HAP-1 (cell line): ENCODE measurements at places on chromosomes 12 and 14.
A peak's percentile ranks its signal among the peaks of the same experiment; 100 is the strongest.

DNA sequence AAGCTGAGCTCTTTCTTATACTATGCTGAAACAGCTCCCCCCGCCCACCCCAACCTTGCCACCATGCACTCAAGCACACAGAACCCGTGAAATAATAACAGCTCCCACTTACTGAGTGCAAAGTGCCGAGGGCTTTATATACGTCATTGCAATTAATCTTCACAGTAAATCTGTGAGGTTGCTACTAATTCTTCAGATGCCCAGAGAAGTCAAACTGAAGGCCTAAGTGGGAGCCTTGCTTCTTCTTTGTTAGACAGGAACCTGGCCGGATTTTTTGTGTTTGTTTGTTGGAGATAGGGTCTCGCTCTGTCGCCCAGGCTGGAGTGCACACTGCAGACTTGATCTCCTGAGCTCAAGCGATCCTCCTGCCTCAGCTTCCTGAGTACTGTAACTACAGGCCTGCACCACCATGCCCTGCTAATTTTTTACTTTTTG lies 34.0 kb downstream of the VCPKMT start:
- DNase-seq: no peak

- DNase-seq: no peak
Observed at GRCh38 chr14:73924337-73924736, 25.6 kb downstream of the FAM161B start.

- no peak for DNase-seq
Observed at GRCh38 chr12:62530596-62530995, 64.0 kb downstream of the MON2 start.

GRCh38 chr14:86707071-86707470 lies 1177.1 kb downstream of the FLRT2 start:
- no peak for DNase-seq

- peak; percentile 58 for DNase-seq
Observed at GRCh38 chr12:94725375-94726168, 75.2 kb upstream of the TMCC3 start.

GRCh38 chr14:32350020-32350419 lies 20.9 kb downstream of the AKAP6 start:
- no peak for DNase-seq

DNA sequence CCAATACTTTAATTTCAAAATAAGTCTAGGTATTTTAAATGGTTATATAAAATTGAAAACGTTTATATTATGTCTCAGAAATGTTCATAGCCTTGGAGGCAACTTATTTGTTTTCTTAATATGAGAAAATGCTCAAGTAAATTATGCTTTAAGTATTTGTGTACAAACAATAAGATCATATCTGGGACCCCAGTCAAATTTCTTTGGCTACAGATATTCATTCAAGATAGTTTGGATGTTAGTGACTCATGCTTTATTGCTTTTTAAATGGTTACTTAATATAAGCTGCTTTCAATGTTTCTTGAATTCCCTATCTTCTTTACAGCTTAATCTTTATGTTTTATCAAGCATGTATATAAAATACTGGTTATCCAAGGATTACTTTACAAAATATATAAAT lies 291.3 kb downstream of the KCNC2 start:
- no peak for DNase-seq

- peak; percentile 35 for DNase-seq
Observed at GRCh38 chr12:14167005-14167628, 185.7 kb upstream of the GRIN2B start.

DNA sequence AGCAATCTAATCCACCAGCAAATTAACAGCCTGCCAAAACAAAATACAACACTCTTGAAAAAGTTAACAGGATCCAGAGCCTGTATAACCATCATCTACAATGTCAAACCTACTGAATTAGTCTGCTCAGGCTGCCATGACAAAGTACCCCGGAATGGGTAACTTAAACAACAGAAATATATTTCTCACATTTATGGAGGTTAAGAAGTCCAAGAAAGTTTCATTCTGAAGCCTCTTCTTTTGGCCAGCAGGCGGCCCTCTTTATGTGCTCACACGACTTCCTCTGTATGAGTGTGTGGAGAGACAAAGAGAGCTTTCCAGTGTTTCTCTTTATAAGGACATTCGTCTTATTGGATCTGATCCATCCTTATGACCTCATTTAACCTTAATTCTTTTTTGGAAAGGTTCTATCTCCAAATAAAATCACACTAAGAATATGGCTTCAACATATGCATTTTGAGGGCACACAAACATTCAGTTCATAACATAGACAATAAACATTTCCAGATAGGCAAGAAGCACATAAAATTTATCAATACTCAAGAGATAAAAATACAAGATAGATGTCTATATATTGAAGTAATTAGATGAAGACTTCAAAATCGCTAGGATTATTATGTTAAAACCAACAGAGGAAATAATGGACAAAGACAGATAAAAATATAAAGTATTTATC lies 5.9 kb upstream of the RERG start:
- DNase-seq: peak; percentile 42

DNA sequence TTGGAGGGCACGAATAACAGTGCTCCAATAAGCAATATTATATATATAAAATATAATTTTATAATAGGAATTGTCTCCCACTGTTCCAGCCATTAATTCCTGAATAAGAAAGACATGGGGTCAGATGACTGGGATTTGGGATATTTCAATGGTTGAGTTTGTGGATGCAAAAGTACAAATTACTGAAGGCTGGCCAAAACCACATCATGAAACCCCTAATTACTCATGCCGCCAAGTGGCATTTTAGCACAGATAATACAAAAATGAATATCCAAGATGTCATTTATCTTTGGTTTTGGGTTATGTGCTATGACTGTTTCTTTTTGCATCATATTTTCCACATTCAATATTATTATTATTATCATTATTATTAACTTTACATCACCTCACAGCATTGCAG lies 261.4 kb upstream of the TBX3 start:
- DNase-seq: no peak

DNA sequence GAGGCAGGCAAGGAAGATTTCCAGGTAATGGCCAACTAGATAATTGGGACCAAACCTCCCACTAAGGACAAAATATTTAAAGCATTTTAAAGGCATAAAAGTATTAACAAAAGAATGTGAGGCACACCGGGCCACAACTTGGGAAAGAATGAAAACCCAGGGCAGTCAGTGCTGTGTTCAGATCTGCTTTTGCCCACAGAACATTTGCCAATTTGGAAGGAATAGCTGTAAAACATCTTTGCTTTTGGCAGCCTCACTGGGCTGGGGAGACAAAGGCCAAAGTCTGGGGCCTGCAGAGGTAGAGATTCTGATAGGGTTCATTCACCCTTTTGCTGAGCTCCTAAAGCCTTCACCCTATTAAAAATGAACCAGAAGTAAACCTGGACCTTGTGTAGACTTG lies 82.3 kb downstream of the SYNE3 start:
- DNase-seq: no peak

DNA sequence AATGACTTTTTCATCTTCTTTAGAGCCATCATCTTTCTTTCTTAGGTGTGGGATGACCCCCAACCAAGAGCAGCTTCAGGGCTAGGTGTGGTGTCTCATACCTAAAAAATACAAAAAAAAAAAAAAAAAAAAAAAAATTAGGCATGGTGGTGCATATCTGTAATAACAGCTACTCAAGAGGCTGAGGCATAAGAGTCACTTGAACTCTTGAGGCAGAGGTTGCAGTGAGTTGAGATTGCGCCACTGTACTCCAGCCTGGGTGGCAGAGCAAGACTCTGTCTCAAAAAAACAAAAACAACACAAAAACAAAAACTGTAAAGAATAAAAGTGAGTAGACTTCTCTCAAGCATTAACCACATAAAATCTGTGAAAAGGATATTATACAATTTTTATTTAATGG lies 8.0 kb upstream of the ATF7IP start:
- no peak for DNase-seq

GRCh38 chr14:28242895-28243294 lies 523.7 kb upstream of the FOXG1 start:
- DNase-seq: no peak

DNA sequence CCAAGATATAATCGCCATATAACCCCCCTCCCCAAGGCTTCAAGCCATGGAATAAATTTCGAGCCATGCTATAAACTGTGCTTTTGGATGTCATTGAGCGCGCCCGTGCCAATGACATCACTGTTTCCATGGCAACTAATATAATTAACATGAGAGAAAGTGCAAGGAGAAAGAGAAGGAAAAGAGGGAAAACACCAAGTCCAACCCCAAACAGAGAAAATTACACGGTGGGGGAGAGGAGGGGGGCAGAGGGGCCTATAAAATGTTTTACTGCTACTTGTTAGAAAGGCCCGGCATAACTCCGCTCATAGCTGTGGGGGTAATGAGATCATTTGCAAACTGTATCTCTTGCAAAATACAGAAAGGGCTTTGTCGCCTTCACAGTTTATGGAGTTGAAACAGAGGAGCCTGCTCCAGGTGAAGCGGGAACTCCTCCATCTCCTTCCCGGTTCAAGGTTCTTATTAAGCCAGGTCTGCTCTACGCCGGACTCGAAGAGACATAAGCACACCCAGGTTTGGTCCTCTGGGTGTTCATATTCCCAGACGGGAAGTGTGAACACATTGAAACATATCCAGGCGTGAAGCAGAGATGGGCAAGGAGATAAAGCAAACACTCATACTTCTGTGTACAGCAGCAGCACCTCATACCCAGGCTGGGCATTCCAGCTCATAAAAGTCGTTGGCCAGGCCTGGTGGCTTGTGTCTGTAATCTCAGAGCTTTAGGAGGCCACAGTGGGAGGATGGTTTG lies 99.1 kb upstream of the MAP1LC3B2 start:
- DNase-seq: no peak

DNA sequence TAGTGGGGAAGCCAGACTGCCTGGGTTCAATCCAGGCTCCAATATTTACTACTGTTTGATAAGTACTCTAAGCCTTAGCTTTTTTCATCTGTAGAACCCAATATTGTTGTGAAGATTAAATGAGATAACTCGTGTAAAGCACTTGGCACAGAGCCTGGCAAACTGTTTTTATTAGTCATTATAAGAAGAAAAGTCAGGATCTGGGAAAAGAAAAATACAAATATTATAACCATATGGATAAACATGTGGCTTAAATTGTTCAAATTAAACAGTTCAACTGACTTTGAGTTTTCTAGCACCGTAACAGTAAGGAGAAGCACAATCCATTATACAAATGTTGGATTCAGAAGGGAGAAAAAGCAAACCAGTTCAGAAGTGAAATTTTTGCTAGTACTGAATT lies 22.0 kb upstream of the CDK17 start:
- no peak for DNase-seq

GRCh38 chr12:32589165-32589865 lies 89.8 kb upstream of the DNM1L start:
- DNase-seq: no peak

DNA sequence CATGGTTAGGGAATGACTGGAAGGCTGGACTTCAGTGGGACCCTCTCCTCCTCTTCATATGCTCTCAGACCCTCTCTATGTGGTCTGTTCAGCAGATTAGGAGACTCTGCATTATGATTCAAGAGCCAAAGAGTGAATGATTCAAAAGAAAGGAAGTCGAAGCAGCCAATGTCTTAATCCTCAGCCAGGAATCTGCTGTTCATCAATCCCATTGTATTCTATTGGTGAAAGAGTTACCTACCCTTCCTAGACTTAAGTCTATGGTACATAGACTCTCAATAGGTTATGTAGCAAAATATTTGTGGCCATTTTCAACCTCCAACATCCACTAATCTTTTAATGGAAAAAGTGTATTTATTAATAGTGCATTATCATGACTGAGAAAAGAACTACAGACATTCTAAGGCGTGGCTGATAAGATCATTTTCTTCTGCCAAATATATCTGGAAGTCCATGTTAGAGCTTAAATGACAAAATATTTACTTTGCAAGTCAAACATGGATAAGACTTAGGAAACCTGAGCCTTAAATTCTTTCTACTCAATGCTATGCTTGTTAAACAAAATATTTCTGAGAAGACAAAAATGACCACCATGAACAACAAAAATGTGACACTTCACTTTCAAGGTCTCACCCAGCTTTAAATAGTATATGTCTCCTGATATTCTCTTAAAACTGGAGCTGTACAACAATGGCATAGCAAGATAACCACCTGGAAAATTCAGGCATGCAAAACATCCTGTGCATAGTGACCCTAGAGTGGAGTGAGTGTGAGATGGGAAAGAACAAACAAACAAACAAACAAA lies 1100.6 kb downstream of the GALC start:
- DNase-seq: no peak

DNA sequence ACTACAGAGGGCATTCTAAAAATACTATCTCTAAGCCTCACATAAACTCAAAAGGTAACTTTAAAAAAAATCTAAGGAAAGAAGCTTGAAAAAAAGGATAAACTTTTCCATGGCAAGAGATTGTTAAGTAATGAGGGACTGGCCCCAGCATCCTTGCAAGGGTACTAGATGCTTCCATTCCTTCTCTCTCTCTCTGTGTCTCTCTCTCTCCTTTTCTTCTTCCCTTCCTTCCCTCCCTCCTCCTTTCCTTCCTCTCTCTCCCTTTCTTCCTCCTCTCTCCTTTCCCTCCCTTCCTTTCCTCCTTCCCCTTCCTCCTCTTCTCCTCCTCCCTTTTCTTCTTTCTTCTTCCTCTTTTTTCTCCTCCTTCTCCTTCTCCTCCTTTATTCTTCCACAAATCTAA lies 23.8 kb downstream of the CNTN1 start:
- DNase-seq: no peak

- DNase-seq: no peak
Observed at GRCh38 chr12:16573398-16574077, 32.4 kb downstream of the LMO3 start.

DNA sequence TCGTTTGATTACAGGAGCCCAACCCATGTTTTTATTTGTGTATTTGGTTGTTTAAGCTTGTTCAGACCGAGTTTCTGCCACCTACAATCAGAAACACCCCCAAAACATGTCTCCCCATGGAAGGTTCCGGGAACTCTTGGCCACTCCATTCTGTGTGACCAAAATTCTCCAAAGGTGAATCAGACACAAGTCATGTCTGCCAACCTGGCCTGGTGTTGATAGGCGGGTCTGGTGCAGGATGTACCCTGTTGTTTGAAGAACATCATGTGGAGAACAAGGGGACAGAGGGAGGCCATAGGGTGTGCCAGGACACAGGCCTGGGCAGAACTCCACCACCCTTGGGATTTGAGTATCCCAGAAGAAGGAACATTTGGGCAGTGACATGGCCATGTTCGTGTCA lies 147.1 kb upstream of the MYL2 start:
- DNase-seq: no peak

DNA sequence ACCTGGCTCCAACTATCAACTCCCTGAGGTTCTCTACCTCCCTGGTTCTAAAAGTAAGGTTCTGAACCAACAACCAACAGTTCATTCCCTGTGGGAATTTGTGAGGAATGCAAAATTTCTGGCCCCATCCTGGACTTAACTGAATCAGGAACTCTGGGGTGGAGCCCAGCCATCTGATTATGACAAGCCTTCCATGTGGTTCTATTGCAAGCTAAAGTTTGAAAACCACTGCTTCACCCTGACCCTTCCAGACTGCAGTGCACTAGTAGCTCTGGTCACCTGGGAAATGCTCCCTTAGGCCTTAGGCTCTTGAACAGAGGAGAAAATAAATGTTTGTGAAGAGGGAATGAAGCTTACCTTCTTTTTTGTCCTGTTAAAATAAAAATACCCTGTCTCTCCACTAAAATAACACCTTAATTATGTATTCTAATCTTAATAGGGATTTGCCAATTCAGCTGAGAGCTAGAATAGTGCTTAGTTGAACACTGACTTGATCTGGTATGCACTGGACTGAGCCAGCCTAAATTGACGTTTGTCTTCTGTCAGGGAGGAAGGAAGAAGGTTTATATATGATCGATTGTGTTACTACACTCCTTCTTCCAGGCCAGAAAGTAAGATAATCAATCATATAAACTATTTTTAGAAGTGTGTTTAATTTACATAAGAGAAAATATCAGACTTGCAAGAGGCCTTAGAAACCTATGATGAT lies 39.1 kb upstream of the DDHD1 start:
- DNase-seq: no peak

- DNase-seq: no peak
Observed at GRCh38 chr12:22899184-22899583, 274.2 kb downstream of the ETNK1 start.
